GOT3 (cell line): ENCODE measurements at places on chromosomes 5 and 9.

DNA sequence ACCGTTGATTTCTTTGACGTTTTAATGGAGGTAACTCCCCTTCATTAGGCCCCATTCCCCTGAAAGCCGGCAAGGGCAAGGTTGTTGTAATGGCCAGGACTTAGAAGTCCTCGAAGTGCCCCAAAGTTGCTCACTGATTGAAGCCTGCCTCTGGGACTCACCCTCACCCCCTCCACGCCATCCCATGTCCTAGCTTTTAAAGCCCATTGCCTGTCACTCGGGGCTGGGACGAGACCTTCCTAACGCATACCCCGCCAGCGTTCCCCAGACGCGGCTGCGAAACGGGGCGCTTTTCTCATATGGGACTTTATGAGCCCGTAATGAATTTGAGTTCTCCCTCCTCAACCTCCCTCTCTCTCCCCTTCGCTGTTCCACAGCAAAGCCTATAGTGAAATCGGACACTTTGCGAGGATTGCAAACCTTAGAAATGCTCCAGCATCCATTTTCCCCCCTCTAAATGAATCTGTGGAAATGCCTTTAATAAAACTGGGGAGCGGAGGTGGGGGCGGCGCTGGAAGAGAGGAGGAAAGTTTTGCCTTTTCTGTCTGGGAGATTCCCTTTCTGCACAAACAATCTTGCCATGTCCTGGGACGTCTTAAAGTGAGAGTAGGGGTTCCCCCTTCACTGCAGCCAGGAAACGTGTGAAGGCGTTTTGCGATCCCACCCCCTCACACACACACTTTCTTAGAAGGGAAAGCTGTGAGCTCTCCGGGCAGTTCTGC is 1.5 kb downstream of the PAPPA start:
- DNase-seq, result no peak

DNA sequence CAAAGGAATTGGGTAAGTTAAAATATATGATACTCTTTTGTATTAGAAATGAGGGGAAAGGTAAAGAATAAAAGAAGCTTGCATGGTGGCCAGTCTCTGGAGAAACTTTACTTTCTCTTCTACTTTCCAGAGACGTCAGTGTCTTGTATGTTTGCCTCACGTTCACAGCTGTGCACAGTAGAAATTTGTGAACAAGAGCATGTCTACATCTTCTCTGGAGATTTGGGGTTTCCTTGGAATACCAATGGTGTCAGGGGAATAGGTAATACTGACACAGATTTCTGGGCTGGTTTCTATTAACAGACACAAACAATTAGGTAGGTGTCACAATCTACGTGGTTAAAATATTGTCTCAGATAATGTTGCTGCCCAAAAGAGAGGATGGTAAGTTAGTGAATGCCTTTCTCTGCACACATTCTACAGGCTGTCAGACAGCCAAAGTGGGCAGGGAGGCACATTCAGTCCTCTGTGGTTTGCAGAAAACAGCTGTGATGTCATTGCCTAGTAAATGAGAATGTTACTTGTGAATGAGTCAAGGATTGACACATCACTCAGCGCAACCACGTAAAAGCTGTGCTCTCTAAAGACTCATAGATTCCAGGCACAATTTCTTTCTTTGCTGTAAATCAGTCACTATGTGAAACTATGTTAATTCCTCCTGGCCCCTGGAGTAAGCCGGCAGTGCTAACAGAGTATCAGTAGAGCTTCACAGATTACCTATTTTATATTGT is 397.1 kb downstream of the MAN2A1 start:
- DNase-seq, result peak; percentile 64

DNA sequence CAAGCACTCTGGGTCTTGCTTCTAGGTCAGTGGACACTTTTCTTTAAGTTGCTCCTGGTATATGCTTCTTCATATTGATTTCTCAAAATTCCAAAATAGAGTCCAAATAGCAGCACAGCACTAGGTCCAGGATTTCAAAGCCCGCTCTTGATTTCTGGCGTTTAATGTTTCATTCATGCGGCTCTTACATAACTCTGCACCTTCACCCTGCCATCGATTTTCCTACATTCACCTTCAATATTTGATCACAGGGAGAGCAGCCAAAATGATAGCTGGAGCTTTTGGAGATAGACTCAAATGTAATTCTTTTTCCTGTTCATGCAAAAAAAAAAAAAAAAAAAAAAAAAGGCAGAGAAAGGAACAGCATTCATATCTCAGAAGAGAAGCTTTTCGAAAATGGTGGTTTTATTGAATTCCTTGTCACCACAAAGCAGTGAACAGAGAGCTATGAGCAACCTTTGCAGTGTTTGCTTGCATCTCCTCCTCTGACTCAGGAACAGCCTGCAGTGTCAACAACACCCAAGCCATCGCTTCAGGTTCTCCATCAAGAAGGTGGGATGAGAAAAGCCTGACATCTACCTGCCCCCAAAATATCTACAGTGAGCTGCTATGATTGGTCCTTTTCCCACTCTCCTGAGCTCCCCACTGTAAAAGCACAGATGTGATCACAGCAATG is 97.8 kb downstream of the MED10 start:
- no peak for DNase-seq

DNA sequence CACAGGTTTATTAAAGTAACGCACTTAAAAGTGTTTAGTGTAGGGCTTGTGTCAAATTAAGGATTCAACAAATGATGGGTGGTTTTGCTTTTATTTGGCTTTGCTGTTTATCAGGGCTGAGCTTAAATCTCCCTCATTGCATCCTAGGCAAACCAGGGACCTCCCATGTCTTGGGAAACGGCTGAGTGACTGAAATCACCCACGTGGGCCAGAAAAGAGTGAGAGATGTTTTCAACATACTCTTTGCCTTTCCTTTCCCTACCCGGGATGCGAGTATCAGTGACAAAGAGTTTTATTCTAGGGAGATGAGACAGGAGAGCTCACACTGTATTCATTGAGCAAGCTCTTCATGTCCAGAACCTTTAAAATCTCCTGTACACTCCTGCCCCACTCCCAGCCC is 23.3 kb downstream of the KCNMB1 start:
- DNase-seq, result no peak

DNA sequence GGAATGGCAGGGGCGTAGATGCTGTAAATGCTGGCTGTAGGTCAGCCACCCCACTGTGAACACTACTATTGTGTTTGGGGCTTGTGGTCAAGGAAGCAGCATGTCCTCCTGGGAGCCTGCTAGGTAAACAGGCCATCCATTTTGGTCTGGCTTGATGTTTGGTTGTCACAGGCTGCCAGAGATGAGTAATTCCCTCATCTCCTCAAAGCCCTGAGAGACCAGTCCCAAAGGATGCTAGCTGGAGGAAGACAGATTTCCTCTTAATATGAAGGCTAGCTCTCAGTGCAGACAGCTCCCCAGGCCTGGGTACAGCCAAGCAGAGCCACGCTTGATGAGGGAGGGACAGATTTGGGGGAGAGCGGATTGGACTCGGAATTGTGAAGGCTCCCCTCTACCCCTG is 72.5 kb upstream of the MAP1B start:
- DNase-seq, result no peak

DNA sequence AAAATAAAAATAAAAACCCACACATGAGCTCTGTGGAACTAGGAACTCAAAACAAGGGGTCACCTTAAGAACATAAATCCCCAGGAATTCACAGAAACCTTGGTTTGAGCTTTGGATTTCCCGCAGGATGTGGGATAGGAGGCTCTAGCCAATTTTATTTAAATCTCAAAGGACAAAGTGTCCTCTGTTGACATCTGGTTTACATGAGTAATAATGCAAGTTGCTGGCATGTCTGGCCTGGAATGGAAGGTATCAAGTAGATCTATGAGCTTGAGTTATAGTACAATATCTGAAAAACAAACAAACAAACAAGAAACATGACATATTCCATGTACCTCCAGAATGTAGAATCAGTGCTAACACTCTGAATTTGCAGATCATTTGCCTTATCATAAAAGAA is 94.2 kb upstream of the SLIT3 start:
- DNase-seq, result no peak

GRCh38 chr9:17401858-17402257 is 177.0 kb upstream of the SH3GL2 start:
- no peak for DNase-seq

DNA sequence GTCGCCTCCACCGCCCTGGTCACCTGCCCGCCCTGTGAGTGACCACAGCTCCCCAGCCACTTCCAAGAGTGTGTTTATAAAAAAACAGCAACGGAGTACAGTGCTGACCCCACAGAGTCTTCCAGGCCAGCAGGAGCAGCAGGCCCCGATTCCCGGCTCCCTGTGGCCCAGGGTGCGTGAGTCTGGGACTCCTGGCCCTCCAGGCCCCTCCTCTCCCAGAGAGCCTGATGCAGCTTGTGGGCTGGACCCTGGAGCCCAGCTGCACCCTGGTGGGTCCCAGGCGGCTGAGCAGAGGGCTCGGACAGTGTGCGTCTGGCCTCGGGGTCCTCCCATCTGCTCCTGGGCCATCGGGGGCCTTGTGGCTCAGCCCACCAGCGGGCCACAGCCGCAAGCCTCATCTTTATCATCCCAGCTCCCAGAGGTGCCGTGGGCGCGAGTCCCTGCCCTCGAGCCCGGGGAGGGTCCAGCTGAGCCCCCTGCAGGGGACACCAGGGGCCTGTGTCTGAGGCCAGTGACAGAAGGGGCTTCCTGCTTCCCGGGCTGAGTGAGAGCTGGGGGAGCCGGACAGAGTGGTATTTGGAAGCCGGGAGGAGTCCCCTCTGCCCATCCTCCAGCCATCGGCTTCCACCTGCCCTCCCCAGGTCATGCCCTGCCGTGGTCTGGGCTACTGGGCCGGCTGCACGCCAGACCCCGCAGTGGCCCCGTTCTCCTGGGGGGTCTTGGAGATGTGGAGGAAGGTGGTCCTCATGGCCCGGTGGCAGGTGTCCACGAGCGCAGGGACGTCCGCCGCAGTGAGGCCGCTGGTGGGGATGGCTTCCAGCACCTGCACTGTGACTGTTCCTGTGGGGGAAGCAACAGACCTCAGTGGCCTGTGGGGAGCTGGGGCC is 10.6 kb downstream of the EGFL7 start:
- no peak for DNase-seq

DNA sequence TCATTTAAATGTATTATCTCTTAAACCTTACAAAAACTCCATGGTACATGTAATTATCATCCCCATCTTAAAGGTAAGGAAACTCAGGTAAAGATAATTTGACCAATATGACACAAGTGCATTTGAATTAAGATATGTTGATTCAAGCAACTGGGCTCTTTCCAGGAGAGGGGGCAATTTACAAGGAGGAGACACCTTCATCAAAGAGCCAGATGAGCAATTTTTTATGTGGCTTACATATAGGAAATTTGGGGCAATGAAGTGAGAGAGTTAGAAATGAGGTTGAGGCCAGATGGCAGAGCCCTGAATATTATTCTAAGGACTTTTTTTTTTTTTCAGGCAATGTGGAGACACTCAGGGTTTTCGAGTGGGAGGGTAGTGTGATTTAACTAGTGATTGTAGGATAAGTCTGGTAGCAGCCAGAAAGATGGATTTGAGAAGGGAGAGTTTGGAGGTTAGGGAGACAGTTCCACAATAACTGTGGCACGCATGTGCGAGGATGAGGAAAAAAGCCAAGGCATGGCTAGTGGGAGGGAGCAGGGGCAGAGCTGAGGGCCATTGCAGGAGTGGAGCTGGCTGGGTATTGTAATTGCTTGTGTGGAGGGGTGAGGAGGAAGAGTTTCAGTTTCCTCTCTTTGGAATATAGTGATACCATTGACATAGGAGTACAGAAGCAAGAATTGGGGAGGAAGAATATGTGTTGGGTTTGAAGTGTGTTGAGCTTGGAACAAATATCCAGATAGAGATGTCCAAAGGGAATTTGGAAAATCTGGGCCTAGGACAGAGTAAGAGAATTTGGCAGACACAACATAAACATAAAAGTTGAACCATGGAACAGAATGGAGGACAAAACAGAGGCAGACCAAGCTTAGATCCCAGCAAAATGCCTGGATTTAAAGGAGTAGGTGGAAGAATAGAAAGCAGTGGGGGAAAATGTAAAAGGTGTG is 72.0 kb downstream of the ACTBL2 start:
- no peak for DNase-seq

DNA sequence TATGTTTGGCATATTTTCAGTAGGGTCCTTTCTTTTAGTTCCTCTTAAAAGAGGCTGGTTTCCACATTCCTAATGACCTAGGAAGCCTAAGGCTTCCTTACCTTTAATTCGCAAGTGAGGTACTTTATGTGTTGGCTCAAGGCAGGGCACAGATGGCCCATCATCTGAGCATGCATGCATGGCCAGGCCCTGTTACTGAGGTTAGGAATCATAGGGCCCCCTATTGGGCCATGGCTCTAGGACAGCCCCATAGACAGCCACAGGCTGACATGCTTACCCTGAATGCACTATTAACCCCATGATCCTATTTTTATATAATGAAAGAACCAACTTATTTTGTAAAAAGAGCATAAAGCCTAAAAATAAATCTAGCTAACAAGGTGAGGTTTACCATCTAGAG is 271.4 kb downstream of the ELAVL2 start:
- no peak for DNase-seq

- DNase-seq, result no peak
Measured at GRCh38 chr9:136260936-136261472, 15.4 kb upstream of the QSOX2 start.
